ENCODE measurements at places on chromosomes 3 and 15.
A peak's percentile ranks its signal among the peaks of the same experiment; 100 is the strongest.

- DNase-seq, result no peak
These were observed 161.6 kb downstream of the GAP43 start for GRCh38 chr3:115784739-115785536.

GRCh38 chr3:166110102-166110501 lies 272.9 kb upstream of the BCHE start:
- no peak for DNase-seq

DNA sequence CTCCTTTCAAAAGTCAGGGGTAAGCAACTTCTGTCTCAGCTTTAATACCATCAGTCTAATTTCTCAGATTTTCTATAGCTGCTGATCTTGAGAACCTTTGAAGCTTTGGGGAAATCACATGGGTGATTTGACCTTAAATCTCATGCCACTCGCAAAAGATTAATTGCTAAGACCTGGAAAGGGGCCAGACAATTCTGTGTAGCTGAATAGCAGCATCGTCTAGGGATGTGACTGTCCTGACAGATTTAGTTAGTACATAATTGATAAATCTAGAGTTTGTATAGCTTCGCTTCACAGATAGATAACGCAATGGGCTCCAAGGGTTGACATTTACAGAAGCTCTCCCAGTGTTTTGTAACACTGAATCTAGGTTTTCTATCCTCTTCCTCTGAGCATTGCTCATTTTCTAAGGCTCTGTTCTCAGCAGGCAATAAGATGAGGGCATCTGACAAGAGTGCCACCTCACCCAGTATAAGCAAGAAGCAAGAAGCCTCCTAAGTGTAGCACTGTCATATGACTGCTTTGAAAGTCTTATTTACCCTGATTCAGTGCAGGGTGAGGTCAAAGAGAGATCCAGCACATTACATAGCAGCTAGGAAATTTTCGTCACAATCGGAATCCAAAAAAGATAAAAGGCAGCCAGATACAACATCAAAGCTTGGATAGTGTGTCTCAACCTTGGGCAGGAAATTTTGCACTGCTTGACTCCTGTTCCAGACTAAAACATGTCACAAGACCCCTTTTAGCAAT lies 47.7 kb upstream of the DUT start:
- DNase-seq, result no peak

GRCh38 chr15:67043939-67044771 lies 21.2 kb upstream of the SMAD3 start:
- DNase-seq, result peak; percentile 50

- DNase-seq, result no peak
These were observed 26.3 kb downstream of the SCN11A start for GRCh38 chr3:39025222-39025970.

DNA sequence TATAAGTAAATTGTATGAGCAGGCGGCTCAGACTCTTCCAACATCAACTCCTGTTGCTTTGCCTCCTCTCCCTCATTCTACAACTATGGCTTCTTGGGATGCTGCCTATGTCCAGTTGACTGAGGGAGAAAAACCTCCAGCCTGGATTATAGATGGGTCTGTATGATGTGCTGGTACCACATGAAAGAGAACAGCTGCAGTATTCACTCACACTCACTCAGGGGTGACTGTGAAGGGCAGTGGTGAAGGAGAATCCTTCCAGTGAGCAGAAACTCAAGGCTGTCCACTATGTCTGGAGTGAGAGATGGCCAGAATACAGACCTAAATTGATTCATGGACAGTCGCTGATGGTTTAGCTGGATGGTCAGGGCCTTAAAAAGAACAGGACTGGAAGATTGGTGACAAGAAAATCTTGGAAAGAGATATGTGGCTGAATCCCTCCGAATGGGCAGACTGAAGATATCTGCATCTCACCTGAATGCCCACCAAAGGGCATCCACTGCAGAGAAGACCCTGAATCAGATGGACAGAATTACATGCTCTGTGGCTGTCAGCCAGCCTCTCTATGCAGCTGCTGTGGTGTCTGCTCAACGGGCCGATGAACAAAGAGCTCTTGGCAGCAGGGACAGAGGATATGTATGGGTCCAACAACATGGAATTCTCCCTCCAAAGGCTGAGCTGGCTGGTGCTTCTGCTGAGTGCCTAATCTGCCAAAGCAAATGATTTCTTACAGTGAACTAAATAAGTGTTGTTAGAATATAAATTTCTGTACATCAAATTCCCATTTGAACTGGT lies 1.9 kb upstream of the BCL2L10 start:
- no peak for DNase-seq

- DNase-seq, result no peak
These were observed 12.3 kb downstream of the ZBTB20 start for GRCh38 chr3:115134648-115135347.

GRCh38 chr3:191961022-191961421 lies 500.1 kb downstream of the PYDC2 start:
- no peak for DNase-seq

GRCh38 chr15:74504418-74504817 lies 36.6 kb upstream of the ARID3B start:
- DNase-seq, result no peak

GRCh38 chr3:148948913-148949657 lies 42.3 kb upstream of the GYG1 start:
- no peak for DNase-seq

DNA sequence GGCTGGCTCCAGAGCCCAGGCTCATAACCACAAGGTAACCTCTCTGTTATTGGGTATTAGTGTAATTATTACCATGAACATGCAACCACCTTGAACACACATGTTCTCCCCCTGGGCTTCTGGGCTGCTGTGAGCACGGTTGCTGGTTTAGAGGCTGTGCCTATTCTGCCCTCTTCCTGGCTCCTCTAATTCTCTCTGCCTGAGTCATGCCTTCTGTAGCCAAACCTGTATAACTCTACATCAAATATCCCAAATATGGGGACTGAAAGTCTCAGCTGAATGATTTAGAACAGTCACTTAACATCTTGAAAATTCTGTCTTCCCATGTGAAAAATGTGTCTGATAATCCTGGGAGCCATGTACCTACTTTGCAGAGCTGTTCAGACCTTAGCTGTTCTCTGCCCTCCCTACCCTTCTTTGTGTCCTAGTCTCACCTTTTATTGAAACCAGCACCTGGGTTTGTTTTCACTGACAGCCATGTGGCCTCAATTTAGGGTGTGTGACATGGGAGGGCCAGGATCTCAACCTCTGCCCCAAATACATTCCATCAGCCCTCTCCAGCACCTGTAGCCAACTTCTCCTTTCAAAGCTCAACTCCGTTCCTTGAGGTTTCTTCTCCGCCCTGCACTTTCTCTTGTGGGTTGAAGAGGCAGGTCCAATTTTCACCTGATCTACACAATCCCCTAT lies 60.7 kb downstream of the PDZRN3 start:
- no peak for DNase-seq

GRCh38 chr15:98743177-98743576 lies 94.8 kb downstream of the IGF1R start:
- DNase-seq, result no peak

DNA sequence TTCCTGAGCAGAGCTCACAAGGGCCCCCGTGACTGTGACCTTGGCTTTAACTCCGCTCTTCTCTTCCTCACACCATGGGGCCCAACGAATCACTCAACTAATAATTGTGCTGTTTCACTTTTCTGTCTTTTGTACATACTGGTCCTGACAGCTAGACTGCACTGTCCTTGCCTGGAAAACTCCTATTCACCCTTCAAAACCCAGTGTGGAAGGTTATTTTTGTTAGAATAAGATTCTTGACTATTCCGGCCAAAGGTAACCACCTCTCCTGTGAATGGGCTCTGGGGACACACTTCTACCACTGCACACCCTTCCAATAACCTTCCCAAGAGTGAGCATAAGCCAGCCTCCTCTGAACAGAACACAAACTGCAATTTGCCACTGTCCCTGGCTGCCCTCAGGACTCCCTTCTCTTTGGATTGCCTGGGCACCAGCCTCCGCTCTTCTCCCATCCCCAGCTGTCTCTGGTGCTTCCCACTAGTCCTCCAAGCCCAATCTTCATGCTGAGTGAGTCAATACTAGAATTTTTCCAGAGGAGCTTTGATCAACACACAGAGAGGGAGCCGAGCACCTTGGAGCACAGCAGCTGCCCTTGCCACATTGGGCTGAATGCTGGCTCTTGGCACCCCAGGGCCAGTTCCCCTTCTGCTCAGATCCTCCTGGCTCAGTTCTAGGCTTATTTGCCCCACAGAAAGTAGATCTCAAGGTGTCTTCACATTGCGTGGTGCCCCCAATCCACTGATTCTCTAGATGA lies 2.1 kb downstream of the SCN5A start:
- DNase-seq, result peak; percentile 2

DNA sequence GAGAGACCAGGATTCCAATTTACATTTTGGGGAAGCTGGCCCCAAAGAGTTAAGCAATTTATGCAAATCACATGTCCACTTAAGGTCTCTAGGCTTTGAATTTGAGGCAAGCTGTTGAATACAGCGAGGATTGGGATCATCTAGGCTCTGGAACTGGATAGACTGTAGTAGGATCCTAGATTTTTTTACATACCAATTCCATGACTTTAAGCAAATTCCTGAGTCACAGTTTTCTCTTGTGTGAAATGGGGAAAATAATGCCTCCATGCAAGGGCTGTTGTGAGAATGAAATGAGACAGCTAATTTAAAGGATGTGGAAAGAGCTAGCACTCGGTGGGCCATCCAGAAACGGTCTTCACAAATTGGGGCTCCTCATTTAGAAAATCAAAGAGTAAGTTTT lies 103.4 kb downstream of the MINAR1 start:
- DNase-seq, result no peak

- no peak for DNase-seq
These were observed 59.0 kb upstream of the SEC13 start for GRCh38 chr3:10379961-10380360.

DNA sequence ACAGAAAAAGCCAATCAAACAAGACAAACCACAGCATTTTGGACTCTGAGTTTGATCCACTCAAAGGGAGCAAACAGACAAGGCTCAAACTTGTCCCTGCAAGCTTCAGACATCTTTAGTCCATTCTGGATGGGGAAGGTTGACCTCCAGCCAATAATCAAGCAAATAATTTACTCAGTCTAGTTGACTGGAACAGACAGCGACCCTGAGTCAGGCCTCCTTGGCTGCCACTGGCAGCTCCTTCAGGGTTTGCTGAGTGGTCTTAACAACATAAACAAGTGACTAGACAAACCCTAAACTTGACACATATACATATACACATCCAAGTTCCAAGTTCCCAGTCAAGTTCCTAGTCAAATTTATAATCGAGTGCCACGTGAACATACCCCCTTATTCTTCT lies 313.9 kb downstream of the POLQ start:
- no peak for DNase-seq

GRCh38 chr3:126979046-126979628 lies 3.8 kb upstream of the PLXNA1 start:
- DNase-seq, result no peak

DNA sequence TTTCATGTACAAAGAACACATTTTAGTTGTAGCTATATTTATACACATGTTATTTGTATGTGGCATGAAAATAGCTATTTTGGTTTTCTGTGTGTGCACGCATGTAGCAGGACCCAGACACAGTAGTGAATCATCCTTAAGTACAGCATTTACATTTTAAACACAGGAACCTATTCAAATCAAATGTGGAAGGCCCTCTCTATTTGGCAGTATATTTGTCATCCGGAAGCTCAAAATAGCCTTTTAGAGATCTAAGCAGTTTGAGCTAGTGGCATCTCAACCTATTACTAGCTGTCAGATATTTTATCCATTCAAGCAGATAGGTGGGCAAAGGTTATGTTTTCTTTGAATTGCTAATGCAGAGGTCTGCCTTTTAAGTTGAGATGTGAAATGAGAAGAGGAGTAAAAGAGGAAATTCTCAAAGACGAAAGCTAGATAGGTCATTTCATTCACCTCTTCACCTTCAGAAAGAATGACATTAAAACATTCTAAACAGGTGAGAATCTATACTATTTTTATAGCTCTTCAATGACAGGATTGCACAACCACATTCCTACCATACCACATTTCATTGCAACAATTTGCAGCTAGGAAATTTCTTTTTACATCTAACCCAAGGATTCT lies 46.3 kb upstream of the TIPARP start:
- DNase-seq, result no peak

DNA sequence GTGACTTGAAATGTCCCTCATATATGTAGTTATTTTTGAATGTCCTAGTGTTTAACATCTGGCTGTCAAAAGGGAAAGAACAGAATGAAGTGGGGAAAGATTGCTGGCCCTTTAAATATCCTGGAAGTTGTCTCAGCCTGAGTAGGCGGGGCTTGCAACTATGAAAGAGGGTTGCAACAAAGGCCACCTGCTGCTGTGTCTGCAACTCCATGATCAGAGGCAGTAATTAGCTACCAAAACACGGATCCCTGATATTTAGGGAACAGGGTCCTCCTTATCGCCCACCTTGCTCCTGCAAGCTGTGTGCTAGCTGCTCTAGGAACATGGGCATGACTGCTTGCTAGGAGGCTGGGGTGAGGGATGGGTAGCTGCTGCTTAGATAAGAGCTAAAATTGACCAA lies 100.2 kb upstream of the CFAP20DC start:
- DNase-seq, result peak; percentile 33

GRCh38 chr3:48595526-48596121 lies 495 bp upstream of the COL7A1 start:
- peak; percentile 79 for DNase-seq

DNA sequence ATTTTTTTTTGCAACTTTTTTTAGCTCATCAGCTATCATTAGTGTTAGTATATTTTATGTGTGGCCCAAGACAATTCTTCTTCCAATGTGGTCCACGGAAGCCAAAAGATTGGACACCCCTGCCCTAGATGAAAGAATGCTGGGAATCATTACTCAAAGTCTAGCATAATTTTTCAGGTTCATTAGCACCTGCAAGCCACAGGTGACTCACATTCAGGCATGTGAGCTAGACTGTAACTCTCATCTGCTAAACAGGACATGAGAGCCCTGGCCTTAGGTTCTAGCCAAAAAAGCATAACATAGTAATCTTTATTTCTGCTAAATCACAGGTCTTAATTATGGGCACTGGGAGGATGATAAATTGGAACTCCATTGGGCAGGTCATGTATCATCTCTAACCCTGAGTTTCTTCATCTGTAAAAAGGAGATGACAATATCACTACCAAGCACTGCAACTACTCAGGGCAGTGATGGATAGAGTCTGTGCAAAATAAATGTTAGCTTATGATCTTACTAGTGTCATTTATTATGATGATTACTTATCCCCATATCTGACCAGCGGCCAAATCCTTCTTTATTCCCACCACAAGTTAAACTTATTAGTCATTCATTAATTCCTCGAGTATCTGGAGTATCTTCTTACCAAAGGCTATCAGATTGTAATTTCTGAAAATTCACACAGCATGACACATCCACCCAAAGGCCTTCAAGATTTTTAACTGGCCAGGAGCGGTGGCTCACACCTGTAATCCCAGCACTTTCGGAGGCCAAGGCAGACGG lies 125.0 kb downstream of the PLD1 start:
- no peak for DNase-seq

GRCh38 chr15:101718896-101719295 lies 5.4 kb downstream of the TARS3 start:
- DNase-seq, result no peak

GRCh38 chr3:42728056-42728455 lies 25.5 kb upstream of the HHATL start:
- no peak for DNase-seq
